ENCODE measurements at places on chromosomes 11 and 22.
A peak's percentile ranks its signal among the peaks of the same experiment; 100 is the strongest.

GRCh38 chr11:124483422-124483821 lies 37.9 kb upstream of the OR8B8 start:
- DNase-seq, result no peak

DNA sequence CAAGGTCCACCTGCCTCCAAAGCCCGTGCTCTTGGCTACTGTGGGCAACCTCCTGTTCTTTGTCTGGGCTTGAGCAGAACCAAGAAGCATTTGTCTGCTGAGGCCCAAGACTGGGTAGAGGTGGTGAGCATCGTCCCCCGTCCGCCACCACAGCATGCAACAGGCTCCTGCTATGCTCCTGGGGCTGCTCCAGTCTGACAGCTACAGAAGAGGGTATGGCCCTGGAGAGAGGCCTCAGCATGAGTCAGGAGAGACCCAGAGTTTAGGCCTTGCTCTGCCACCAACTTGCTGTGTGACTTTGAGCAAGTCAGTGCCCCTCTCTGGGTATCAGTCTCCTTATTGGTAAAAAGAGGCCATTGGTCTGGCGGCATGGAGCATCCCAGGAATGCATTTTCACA lies 91.2 kb downstream of the TP53I11 start:
- DNase-seq, result no peak

DNA sequence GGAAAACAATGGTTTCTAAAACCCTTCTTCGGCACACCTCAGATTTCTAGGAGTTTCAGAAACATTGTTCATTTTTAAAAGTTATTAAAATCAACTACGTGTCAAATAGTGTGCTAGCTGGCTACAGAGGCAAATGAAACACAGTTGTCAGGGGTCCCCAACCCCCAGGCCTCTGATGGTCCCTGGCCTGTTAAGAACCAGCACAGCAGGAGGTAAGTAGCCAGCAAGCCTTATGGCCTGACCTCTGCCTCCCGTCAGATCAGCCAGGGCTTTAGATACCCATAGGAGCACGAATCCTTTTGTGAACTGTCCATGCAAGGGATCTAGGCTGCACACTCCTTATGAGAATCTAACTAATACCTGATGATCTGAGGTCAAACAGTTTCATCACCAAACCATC lies 648.2 kb downstream of the FAM181B start:
- DNase-seq, result no peak

DNA sequence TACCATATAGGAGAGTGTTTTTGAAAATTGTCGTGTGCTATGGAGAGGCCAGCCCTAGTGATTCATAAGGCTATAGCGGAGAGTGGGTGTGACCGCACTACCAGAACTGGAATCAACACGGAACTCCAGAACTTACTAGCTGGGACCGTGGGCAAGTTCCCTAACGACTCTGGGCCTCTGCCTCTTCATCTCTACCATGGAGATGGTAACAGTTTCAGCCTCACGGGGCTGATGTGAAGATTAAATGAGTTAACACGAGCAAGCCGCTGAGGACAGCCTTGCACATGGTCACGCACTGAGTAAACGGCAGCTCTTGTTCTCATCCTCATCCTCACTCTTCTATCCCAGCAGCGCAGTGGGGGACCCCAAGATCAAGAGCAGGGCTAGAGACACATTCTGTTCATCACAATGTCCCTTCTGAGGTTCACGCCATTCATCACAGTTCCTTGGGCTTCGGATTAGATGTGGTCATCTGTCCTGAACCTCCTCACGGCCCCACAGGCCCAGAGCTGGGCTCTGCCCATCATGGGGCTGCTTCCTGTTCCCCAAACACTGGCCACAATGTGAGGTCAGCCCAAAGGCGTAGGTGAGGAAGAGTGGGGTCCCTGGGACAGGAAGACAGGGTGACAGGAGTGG lies 47.2 kb upstream of the CD5 start:
- no peak for DNase-seq

DNA sequence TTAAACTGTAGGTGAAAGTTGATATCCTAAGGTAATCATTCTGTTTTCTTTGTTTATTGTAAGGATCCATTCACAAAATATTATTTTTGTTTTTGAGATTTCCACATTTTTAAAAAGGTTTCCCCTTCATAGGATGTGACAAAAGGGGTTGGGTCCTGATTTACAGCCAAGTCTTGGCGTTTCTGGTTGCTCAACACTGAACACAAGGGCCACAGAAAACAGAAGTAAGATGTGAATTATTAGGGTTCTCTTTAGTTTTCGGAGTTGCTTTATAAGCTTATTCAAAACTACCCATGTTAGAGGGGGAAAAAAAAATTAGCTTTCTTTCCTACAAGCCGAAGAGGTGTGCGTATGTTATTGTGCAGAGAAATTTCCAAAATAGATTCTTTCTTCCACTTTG lies 30.0 kb upstream of the FLI1 start:
- DNase-seq, result no peak

- DNase-seq, result no peak
Measured at GRCh38 chr11:93031386-93031785, 61.9 kb downstream of the MTNR1B start.

DNA sequence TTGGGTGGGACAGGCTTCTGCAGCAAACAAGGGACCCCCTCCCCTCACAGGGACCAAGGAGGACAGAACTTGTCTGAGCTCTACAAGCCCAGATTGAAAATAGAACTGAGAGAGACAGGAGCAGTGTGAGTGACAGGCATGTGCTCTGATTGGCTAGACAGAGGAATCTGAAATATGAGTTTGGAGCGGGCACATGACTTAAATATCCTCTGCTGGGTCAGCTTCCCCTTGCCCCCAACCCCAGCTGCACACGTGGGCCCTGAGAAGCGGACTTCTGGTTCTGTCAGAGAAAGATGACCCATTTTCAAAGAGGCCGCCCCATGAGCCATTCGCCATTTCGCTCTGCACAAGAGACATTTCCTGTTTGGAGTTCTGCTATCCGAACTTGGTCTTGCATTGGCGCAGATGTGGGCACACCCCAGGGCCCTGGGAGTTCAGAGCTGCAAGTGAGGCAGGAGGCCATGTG lies 5.3 kb downstream of the TUBA8 start:
- DNase-seq, result no peak

DNA sequence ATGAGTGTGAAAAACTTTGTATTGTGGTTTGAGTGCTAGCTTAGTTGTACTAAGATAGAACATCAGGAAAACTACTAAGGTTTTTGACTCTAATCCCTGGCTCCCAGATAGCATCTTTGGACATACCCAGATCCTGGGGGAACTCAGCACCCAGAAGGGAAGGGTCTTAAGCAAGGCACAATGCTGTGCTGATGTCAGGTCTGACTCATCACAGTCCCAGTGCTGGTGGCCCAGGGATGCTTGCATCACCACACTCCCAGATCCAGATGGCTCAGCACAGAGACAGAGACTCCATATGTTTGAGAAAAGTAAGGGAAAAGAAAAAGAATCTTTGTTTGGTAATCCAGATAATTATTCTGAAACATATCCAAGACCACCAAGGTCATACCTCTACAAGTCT lies 18.3 kb upstream of the OR56A3 start:
- DNase-seq, result no peak

DNA sequence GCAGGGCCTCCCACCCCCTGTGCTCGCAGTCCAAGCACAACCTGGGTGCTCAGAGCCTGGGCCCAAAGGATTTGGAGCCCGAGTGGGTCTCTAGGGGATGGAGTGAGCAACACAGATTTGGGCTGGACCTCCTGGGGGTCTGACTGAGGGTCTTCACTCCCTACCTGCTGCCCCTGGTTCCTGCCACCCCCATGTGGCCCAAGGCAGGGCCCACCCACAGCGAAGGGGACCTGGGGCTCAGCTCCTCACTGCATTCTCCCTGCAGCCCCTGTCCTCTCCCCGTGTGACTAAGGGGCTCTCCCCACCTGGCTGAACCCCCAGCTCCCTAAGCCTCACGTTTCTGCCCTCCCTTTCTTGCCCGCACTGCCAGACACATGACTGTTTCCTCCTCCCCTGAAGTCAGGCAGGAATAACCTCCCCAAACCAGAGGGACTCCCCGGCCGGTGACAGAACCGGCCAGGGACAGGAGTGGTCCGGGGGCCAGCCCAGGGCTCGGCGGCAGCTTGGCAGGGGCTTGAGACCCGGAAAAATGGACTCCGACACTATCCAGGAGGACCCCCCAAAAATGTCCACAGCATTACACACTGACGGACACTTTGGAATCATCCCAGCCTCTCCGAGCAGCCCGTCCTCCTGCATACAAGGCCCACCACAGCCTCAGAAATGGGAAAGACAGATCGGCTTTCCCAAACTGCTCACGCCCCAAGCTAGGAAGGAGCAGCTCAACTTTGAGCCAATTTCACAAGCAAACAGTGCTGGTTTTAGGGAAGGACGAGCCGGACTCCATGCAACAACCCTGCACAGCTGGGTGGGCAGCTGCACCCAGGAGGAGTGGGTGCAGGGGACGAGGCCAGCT lies 57.8 kb downstream of the BRD1 start:
- DNase-seq, result no peak

DNA sequence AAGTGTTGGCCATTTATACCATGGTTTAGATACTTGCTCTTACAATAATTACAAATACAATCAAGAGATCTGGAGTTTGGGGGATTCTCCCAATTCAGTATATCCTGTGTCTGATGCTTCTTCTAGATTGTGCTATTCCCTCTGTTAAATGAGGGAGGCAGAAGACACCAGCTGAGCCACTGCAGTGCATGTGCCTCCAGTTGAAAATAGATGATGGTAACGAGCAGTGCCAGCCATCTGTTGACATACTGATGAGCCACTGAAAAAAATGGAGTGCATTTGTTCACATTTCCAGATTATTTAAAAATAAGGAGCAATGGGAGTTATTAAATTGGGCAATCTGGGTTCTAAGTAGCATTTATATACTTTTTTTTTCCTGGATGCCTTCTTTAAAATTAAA lies 1428.0 kb upstream of the TENM4 start:
- no peak for DNase-seq

DNA sequence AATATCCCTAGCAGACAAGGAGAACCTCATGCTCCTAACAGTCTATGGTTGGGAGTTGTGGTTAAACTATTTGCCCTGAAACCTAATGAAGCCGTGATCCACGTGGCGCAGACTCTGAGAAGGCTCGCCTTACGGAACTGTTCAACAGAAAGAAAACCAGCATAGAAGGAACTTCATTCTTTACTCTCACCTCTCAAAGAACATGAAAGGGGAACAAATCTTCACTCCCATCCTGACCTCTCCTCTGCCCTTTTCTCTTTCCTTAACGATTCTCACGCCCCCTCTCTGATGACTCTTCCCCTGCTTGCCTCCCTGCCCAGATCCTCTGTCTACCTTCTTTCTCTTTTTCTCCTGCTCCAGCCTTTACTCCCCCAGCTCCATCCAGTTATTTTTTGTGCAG lies 54.2 kb downstream of the IRAG1 start:
- no peak for DNase-seq

DNA sequence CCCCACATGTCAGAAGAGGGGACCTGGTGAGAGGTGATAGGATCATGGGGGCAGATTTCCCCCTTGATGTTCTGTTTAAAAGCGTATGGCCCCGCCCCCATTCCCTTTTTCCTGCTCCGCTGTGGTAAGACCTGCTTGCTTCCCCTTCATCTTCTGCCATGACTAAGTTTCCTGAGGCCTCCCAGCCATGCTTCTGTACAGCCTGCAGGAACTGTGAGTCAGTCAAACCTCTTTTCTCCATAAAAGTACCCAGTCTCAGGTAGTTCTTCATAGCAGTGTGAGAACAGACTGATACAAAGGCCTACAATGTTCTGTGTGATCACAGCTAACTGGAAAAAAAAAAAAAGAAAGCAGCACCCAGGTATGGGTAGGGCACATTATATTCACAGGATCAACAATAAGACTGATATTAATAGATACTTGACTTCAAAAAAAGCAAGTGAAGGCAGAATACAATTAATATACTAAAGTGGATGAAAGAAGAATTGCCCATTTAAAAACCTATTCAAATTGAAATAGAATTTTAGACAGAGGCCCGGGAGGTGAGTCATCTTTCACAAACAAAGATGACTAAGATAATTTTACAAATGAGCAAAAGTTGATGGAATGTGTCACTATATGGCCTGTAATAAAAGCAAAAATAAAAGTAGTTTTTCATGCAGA lies 1.7 kb upstream of the OR52K1 start:
- DNase-seq, result peak; percentile 22

DNA sequence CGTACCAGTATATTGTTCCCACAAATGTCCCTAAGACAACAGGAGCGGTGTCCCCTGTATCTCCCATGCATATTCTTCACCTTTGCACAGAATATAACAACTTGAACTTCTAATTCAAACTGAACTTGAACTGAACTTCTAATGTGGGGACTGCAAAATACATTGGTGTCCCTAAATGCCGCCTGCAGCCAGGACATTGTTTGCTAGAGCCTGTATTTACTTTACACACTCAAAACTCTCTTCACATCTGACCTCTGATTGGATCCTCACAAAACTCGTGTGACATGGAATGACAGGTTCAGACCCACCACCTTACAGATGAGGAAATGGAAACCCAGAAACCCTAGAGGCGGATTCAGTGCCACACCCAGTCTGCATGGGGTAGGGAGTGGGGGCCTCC lies 6.4 kb downstream of the CPT1A start:
- no peak for DNase-seq

DNA sequence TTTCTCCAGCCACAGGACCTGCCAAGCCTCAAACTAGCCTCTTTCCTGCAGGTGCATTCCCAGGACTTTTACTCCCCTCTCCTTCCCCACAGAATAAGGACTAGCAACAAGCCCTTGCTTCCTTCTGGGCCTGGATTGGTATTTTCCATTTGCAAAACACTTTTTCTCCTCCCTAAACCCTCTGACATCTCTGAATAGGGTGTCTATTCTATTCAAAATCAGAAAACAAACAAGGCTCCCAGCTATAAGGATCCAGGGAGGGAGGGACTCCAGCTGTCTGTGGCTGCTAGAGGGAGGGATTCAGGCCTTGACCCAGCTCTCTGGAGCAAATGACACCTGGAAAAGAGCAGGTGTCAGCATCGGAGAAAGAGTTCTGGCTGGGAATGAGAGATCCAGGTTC lies 168.5 kb upstream of the BDNF start:
- no peak for DNase-seq

DNA sequence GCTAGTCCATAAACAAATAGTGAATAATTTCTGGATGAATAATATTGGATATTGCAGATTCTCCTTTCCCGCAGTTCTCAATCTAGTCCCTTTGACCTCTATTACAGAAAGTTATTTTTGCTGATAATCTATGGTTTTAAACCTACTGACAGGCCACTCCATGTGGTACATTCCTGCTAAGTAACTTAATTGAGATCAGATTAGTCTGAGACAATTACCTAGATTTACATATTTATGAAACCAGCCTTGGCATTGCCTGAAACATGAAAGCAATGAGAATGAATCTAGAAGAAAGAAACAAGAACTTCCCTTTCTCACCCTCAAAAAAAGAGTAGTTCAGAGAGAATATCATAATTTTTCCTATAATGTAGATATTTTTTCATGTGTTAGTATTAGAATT lies 964.2 kb downstream of the JRKL start:
- DNase-seq, result no peak

Data from adipocyte (in vitro differentiated cells).